ENCODE measurements at places on chromosomes 12 and 14.
A peak's percentile ranks its signal among the peaks of the same experiment; 100 is the strongest.

GRCh38 chr12:92025462-92026207 lies 120.0 kb downstream of the BTG1 start:
- no peak overlapping the region for H3K4me3 ChIP-seq
- H3K27ac ChIP-seq: no peak overlapping the region
- H3K27me3 ChIP-seq: no peaks in the 10 kb centered on the region
- no peak for DNase-seq
- H3K4me1 ChIP-seq: peaks cover 18% of the 10 kb centered on the region

DNA sequence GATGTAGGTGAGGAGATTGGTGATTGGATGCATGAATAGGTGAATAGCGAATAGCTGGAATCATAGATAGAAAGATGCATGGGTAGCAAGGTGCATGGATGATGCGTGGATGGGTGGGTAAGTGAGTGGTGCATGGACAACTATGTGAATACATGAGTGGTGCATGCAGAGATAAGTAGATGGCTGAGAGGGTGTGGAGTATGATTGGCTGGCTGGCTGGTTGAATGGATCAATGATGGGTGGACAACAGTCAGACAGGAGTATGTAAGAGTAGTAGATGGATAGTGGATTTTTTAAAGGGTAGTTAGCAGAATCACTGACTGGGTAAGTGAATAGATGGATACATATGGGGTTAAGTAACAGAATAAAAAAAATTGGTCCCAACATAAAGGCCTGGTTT lies 33.9 kb downstream of the SERPINA3 start:
- H3K27ac ChIP-seq: no peak overlapping the region
- H3K4me1 ChIP-seq: no peaks in the 10 kb centered on the region
- no peaks in the 10 kb centered on the region for H3K27me3 ChIP-seq
- DNase-seq: peak; percentile 16

- H3K27ac ChIP-seq: no peak overlapping the region
- no peak overlapping the region for H3K4me3 ChIP-seq
- H3K36me3 ChIP-seq: no peaks in the 10 kb centered on the region
- no peaks in the 10 kb centered on the region for H3K4me1 ChIP-seq
- no peak for DNase-seq
Measured at GRCh38 chr12:68792952-68793351, 15.0 kb upstream of the MDM2 start.

- H3K36me3 ChIP-seq: no peaks in the 10 kb centered on the region
- no peak overlapping the region for H3K4me3 ChIP-seq
- H3K27ac ChIP-seq: no peak overlapping the region
- DNase-seq: no peak
- no peaks in the 10 kb centered on the region for H3K4me1 ChIP-seq
Measured at GRCh38 chr12:129687731-129688130, 216.1 kb downstream of the TMEM132D start.
